Activated T-helper 2 cell treated with anti-CD3 and anti-CD28 coated beads, Interferon-gamma antibody, Interleukin-2, Interleukin-4, amounts not matched to agents 10 μg/mL and 5 μg/mL and 100 μg/mL, durations not matched to agents 14 hours and 24 hours and 36 hours (primary cell): ENCODE measurements at places on chromosomes 2 and 18. TPM values are rescaled to one million over a fixed set of nuclear protein-coding genes. Genes with fewer than 3 reads are reported as not detected.

DNA sequence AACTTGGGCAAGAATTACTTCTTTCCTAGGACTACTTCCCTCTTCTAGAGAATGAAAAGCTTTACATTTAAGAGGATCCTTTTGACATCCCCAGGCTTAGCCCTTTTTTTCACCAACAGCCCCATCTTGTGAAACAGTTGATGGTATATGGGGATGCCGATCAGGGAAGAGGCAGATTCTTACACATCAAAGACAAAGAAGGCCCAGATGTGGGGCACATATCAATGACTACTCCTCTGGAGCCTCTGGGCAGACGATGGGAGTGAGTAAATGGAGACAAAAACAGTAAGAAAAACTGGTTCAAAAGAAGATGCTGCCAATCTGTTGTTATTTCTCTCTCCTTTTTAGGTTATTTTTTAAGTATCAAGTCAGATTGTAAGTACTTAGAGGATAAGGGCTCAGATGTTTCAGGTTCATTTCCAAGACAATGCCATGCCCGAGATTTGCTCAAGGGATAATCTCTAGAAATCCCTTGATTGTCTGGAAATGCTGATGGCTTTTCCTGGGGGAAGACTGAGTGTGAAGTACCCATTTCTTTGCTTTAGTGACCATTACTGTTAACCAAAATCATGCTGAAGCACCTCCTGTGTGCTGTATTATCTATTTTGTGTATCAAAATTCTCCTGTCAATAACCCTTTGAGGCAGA is 117.5 kb downstream of the EPHA4 start:
- H3K27me3 ChIP-seq = peaks cover 7% of the 10 kb centered on the region
- no peaks in the 10 kb centered on the region for H3K36me3 ChIP-seq
- no peak overlapping the region for H3K4me3 ChIP-seq
- H3K4me1 ChIP-seq = no peaks in the 10 kb centered on the region
- DNase-seq = no peak

DNA sequence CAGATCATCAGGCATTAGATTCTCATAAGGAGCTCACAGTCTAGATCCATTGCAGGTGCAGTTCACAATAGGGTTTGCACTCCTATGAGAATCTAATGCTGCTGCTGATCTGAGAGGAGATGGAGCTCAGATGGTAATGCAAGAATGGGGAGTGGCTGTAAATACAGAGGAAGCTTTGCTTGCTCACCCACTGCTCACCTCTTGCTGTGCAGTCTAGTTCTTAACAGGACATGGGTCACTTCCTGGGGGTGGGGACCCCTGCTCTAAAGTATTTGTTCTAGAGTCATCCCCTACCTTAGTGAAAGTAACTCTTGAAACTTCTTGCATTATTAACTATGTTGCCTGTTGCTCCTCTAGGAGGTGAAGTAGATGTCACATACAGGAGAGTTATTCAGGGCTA is 171.3 kb upstream of the PARD3B start:
- H3K4me1 ChIP-seq = no peaks in the 10 kb centered on the region
- H3K4me3 ChIP-seq = no peak overlapping the region
- DNase-seq = no peak
- no peaks in the 10 kb centered on the region for H3K36me3 ChIP-seq
- peaks cover 6% of the 10 kb centered on the region for H3K27me3 ChIP-seq

- no peaks in the 10 kb centered on the region for H3K36me3 ChIP-seq
- no peak overlapping the region for H3K27ac ChIP-seq
- H3K27me3 ChIP-seq = peaks cover 10% of the 10 kb centered on the region
- no peak overlapping the region for H3K4me3 ChIP-seq
- no peak for DNase-seq
- H3K4me1 ChIP-seq = no peaks in the 10 kb centered on the region
Measured at GRCh38 chr2:120862201-120863060, 126.8 kb downstream of the GLI2 start.

DNA sequence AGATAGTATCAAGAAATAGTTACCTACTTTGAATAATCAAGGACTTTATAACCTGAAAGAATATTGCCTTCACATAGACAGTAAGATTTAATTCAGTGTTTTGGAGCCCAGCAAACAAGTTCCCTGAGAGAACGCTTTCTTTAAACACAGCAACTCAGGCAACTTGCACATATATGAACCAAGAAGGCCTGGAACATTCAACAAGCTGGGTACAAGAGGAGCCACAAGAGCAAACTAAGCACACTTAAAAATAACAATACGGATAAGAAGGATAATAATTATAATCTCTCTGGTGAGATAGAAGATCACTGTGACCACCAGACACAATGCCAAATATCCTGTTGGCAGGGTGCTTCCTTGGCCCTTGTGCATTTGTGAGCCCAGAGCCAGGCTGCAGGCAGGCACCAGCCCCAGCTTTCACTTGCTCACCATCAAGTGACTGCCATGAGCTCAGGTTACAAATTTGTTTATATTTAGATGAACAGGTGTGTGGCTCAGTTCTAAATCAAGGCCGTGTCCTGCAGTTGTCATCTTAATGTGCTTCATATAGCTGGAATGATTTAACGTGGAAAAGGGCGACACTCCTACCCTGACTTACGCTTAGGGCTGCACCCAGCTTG is 446.6 kb downstream of the IRS1 start:
- H3K27ac ChIP-seq = no peak overlapping the region
- H3K27me3 ChIP-seq = peaks cover 1% of the 10 kb centered on the region
- DNase-seq = no peak
- H3K36me3 ChIP-seq = no peaks in the 10 kb centered on the region
- H3K4me3 ChIP-seq = no peak overlapping the region
- H3K4me1 ChIP-seq = no peaks in the 10 kb centered on the region

GRCh38 chr18:41466436-41467160 is 488.4 kb upstream of the PIK3C3 start:
- no peak overlapping the region for H3K27ac ChIP-seq
- no peaks in the 10 kb centered on the region for H3K27me3 ChIP-seq
- H3K4me1 ChIP-seq = no peaks in the 10 kb centered on the region
- no peaks in the 10 kb centered on the region for H3K36me3 ChIP-seq
- no peak overlapping the region for H3K4me3 ChIP-seq

DNA sequence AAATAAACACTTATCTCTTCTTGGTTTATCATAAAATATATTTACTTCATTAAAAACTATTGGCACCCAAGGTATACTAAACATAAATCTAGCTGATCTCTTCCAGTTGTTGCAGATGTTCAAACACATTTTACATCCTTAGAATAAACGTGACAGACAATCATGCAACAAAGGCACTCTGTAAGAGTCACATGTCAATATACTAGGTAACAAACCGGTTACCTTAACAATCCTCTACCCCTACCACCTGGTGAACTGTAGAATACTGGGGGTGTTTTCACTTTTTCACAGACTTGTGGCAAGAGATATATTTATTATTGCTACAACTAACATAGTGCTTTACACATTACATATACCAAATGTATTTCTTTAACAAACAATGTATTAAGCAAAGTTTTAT is 15.8 kb downstream of the STK17B start:
- H3K27ac ChIP-seq = peak overlapping the region; percentile 42
- DNase-seq = no peak
- peaks cover 94% of the 10 kb centered on the region for H3K36me3 ChIP-seq

DNA sequence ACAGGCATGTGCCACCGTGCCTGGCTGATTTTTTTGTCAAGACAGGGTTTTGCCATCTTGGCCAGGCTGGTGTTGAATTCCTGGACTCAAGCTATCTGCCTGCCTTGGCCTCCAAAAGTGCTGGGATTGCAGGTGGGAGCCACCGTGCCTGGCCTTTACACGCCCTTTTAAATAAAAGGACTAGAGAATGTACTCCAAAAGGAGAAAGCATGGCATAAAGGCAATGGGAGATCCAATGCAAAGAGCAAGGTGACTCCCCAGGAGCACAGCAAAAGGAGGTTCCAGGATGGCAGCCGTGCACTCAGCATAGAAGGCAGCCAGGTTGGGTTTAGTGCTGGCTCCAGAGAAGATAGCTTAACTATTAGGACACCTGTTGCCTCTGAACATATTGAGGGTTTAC is 27.1 kb downstream of the ASB1 start:
- H3K4me3 ChIP-seq = no peak overlapping the region
- peaks cover 27% of the 10 kb centered on the region for H3K36me3 ChIP-seq
- no peak overlapping the region for H3K27ac ChIP-seq

DNA sequence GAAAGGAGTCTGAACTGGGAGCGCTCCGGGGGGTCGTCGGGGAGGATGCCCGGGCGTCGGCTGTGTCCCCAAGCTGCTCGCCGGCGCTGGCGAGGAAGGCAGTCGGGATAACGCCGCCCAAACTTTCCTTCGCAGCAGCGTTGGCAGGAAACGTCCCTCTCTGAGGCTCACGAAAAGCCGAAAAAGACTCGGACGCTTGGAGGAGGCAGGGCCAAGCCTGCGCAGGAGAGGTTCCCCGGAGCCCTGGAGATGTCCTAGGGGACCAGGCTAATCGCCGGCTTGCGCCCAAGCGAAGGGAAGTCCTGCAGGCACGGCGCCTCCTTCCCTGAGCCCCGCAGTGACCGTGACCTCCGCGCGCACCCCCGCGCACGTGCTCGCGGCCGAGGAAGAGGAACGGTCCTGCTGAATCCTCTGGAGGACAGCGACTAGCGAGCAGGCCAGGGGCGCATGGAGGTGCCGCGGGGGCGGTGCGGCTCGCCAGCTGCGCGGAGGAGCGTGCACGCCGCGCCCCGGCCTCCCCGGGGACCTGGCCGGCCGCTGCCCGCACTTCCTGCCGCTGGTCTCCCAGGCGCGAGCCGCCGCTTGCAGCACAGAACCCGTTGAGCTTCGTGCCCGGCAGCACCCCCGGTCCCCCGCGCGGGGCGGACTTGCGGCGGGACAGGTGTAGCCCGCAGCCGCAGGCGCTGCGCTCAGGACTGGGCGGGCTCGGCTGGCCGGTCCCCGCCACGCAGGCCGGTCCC is at the start of gene SH3RF3:
Gene SH3RF3 (plus strand): TSS at position 590 of the 740 bp plus-strand sequence.
- no peak for DNase-seq
- no peaks in the 10 kb centered on the region for H3K36me3 ChIP-seq
- H3K4me1 ChIP-seq = peaks cover 19% of the 10 kb centered on the region
- H3K4me3 ChIP-seq = peak within 1 kb of the TSS; percentile 74

DNA sequence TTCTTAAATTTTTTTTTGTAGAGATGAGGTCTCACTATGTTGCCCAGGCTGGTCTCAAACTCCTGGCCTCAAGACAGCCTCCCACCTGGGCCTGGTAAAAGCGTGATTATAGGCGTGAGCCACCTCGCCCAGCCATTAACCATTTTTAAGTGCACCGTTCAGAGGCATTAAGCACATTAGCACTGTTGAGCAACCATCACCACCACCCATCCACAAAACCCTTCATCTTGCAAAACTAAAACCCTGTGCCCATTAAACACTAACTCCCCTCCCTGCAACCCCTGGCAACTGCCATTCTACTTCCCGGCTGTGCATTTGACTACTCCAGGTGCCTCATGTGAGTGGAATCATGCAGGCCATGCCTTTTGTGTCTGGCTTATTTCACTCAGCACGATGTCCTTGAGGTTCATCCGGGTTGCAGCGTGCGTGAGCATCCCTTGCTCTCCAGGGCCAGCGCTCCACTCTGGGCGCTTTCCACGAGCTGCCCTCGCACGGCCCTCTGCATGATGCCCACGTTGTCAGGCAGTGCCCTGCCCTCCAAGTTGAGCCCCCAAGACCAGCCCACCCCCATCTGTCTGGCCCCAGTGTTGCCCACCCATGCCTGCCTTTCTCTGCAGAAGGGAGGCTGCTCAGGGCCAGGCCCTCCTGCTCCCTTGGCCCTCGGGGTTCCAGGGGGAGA is 63.0 kb upstream of the GLI2 start:
- H3K27me3 ChIP-seq = peaks cover 21% of the 10 kb centered on the region
- no peak overlapping the region for H3K27ac ChIP-seq
- no peak overlapping the region for H3K4me3 ChIP-seq
- H3K4me1 ChIP-seq = no peaks in the 10 kb centered on the region
- DNase-seq = no peak

DNA sequence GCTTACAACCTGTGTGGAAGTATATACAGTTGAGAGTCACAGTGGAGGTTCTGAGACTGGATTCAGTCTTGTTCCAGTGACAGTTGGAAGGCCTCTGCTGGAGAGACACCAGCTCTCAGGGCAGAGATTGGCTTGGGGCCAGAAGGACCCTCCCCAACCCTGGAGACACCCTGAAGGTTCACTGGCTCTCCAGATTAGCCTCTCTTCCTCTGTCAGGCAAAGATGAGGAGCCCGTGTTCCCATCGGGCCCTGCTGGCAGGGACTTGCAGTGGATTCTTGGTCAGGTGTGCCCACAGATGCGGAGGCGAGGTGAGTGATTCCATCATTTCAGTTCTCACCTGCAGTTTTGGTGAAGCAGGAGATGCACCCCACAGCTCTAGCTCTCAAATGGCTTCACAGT is 78.6 kb downstream of the FAM210A start:
- no peaks in the 10 kb centered on the region for H3K27me3 ChIP-seq
- no peaks in the 10 kb centered on the region for H3K4me1 ChIP-seq
- H3K27ac ChIP-seq = no peak overlapping the region
- no peak overlapping the region for H3K4me3 ChIP-seq

GRCh38 chr2:184875911-184876310 is 277.6 kb downstream of the ZNF804A start:
- no peaks in the 10 kb centered on the region for H3K4me1 ChIP-seq
- no peak overlapping the region for H3K4me3 ChIP-seq
- H3K36me3 ChIP-seq = no peaks in the 10 kb centered on the region
- H3K27me3 ChIP-seq = no peaks in the 10 kb centered on the region

DNA sequence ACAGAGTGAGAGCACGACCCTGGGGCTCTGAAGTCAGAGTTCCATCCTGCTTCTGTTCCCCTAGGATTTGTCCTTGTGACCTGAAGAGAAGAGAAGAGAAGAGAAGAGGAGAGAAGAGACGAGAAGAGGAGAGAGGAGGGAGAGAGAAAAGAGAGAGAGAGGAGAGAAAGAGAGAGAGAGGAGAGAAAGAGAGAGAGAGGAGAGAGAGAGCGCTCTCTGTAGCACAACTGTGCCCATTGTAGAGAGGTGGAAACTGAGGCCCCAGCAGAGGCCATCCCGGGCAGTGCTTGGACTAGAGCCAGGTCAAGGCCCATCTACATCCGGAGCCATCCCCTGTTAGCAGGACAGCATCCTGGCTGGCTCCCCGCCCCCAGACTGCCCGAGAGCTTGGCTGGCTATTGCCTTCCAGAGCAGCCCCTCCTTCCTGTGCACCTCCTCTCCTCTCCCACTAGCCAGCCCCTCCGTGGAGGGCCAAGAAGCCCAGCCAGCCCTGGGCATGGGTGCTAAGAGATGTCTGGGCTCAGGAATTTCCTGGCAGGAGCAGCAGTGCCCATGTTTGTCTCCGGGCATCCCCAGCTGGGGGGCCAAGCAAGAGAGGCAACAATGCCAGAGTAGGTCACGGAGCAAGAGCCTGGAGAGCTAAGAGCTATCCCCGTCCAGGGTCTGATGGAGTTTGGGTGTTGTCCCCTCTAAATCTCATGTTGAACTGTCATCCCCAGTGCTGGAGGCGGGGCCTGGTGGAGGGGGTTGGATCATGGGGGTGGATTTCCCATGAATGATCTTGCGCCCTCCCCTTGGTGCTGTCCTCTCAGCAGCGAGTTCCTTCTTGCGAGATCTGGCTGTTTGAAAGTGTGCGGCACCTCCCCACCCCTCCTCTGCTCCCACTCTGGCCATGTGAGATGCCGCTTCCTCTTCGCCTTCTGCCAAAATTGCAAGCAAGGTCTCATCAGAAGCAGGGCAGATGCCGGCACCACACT is 18.2 kb upstream of the GPR55 start:
- H3K27ac ChIP-seq = no peak overlapping the region
- H3K4me3 ChIP-seq = peak overlapping the region; percentile 3
- peaks cover 23% of the 10 kb centered on the region for H3K27me3 ChIP-seq
- no peaks in the 10 kb centered on the region for H3K36me3 ChIP-seq

- H3K36me3 ChIP-seq = no peaks in the 10 kb centered on the region
- no peak for DNase-seq
- H3K4me1 ChIP-seq = no peaks in the 10 kb centered on the region
- H3K27me3 ChIP-seq = peaks cover 7% of the 10 kb centered on the region
- H3K27ac ChIP-seq = no peak overlapping the region
Measured at GRCh38 chr2:228180181-228181097, 1.0 kb downstream of the SPHKAP start.

The LGALSL gene
- total RNA-seq = 2.6 and 3.3 TPM in 2 replicates

The HOXD13 gene
- total RNA-seq = not detected in 2 replicates

The SP5 gene
- 0.30 and 0.32 TPM in 2 replicates for total RNA-seq

The ANKRD30B gene
- total RNA-seq = not detected in 2 replicates

The WNT6 gene
- total RNA-seq = not detected in 2 replicates

The RIF1 gene
- total RNA-seq = 67.1 and 72.1 TPM in 2 replicates

The GPR155 gene
- 0.94 and 1.1 TPM in 2 replicates for total RNA-seq
